ENCODE measurements at places on chromosomes 11 and 22.

- peak; percentile 61 for DNase-seq
These were observed 33.2 kb upstream of the CAVIN3 start for GRCh38 chr11:6353367-6353987.

DNA sequence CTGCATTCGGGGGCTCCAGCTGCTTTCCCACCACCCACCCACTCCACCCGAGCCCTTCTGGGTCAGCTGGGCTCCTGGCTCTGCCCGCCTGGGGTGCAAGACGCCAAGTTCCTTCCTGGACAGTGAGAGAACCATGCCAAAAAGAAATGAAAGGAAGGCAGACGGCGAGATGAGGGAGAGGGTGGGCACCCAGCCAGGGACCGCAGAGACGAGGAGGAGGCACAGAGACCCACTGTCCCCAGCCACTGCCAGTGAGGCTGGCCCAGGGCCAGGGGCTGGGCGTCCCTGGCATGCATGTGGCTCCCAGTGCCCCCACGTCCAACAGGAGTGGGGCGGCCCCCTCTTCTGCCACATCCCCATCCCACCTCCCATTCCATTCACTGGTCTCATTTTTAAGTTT, 10.8 kb upstream of the CD81 start:
- DNase-seq = no peak

DNA sequence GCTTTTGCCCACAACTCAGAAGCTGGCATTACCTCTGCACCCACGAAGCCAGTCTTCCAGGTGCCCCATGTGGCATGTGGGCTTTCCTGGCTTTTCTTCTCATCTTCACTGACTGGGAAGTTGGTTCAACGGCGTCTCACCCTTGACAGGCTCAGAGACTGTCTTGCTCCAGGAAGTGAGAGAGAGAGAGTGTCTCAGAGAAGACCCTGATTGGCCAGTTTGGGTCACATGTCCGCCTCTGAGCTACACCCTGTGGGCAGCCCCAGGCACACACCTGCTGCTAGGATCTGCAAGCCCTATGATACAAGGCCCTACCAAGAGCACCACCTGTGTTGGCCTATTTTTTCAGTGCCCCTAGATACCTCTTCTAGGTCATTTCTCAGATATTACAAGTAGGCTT, 39.0 kb downstream of the RTL6 start:
- no peak for DNase-seq

DNA sequence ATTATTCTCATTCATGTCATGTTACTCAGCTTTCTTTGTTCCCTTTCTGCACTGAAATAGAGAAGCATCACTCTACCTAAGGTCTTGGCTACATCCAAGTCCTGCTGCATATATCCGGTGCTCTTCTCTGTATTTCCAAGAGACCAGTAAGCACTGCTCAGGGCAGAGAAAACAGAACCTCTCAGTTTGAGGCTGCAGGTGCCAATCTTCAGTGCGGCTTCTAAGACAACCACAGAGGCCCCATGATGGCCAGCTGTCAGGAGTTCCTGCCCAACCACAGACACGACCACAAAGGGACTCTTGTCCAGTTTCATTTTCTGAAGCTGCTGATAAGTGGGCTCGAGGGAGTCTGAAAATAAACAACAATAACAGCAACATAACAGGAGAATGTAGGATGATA, 378.4 kb upstream of the PITPNB start:
- no peak for DNase-seq
